ENCODE measurements at places on chromosomes 13 and 19. TPM values are rescaled to one million over a fixed set of nuclear protein-coding genes. Genes with fewer than 3 reads are reported as not detected.
A peak's percentile ranks its signal among the peaks of the same experiment; 100 is the strongest.

The PSG1 gene
- total RNA-seq: not detected

The OR7D2 gene
- total RNA-seq: not detected

The ZNF229 gene
- 0.41 TPM for total RNA-seq

The NLRP5 gene
- total RNA-seq: not detected

The SMAD9 gene
- total RNA-seq: not detected

GRCh38 chr19:35225951-35226350 lies 2.6 kb downstream of the FAM187B start:
- DNase-seq: peak; percentile 18

GRCh38 chr19:7492558-7492957 lies 3.7 kb upstream of the PEX11G start:
- DNase-seq: no peak

GRCh38 chr19:3055741-3056416 lies 6.4 kb downstream of the TLE5 start:
- no peak for DNase-seq

- peak; percentile 69 for DNase-seq
These were observed 764 bp downstream of the MIR17HG start for GRCh38 chr13:91347996-91348905.

DNA sequence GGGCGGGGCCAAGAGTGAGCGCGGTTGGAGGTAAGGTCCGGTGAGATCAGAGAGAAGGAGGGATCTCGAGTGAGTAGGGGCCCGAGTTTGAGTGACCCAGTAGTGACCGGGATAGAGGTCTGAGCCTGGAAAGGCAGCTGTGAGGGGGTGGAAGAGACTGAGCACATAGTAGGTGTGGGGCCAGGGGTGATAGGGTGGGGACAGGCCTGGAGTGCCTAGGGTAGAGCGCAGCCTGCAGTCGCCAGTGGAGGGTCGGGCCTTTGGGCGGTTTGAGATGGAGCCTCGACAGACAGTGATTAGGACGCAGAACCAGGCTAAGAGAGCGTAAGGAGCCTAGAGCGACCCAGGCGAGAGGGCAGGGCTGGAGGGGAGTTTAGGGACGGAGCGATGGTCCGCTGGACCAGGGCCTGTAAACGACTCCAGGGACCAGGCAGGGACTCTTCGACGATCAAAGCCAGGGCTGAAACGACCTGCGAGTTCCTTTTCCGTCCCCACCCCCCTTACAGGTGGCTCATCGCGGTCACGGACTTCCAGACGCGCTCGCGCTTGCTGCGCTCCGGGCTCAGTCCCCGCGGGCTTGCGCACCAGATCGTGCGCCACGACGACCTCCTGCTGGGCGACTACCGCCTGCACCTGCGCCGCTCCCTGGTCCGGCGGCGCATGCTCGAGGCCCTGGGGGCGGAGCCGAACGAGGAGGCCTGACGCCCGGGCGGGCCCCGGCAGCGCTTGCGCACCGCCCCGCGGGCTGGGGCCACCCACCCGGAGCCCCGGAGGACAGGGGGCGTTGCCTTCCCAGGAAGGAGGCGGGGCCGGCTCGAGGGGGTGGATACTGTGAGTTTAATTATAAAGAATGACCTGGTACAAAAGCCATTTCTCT lies 9.4 kb downstream of the C19orf81 start:
- DNase-seq: peak; percentile 62

- peak; percentile 78 for DNase-seq
These were observed 1.1 kb downstream of the PDE4A start for GRCh38 chr19:10421240-10422045.

DNA sequence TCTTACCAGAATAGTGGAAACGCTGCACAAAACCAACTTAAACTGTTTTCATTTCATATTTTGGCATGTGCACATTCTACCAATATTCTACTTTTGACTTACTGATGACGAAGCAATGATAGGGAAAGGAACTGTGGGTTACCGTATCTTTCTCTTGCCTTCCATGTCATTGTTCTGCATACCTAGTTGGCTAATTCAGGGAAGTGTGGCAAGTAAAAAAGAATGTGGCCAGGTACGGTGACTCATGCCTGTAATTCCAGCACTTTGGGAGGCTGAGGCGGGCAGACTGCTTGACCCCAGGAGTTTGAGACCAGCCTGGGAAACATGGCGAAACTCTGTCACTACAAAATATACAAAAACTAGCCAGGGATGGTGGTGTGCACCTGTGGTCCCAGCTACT lies 108.2 kb downstream of the SIPA1L3 start:
- DNase-seq: no peak

GRCh38 chr13:59689057-59689456 lies 474.7 kb downstream of the DIAPH3 start:
- DNase-seq: no peak

GRCh38 chr13:91312324-91312723 lies 35.2 kb upstream of the MIR17HG start:
- DNase-seq: no peak

GRCh38 chr13:75422028-75422427 lies 59.9 kb downstream of the TBC1D4 start:
- DNase-seq: no peak

GRCh38 chr19:53290758-53291549 lies 23.4 kb upstream of the VN1R4 start:
- no peak for DNase-seq

DNA sequence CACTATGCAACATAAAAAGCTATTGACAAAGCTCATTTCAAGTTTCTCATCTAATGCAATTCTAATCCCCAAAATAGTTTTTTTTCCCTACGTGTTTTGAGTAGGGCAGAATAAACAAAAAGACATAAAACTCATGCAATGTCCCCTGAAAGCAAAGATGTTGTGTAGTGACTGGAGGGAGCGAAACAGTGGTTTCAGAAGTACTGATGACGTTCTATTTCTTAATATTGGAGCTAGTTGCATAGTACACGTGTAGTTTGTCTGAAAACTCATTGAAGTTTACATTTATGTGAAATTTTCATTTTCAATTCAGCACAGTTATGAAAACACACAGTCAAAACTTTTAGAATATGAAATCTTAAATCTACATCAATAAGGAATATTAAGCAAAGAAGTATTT lies 31.6 kb downstream of the USP12 start:
- DNase-seq: no peak

GRCh38 chr19:16586991-16587832 lies 15.0 kb upstream of the SLC35E1 start:
- DNase-seq: peak; percentile 76

DNA sequence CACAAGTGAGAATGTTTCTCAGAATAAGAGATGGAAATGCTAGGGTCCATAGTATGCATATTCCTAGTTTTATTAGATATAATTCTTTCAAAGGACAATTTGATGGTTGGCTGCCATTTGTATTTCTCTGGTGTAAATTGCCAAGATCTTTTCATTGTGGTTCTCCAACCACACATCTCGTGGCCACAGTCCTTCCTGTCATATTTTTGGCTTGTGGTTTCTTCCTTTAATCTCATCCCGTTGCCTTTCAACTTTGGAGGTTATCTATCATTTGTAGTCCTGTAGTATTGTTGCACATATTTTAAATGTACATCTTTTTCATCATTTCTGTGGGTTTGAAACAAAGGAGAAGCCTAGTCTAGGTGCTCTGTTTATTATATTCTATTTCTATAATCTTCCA lies 61.2 kb downstream of the WASF3 start:
- no peak for DNase-seq

- no peak for DNase-seq
These were observed 53.0 kb downstream of the LRCH1 start for GRCh38 chr13:46605825-46606554.

GRCh38 chr13:80605716-80606115 lies 264.8 kb upstream of the SPRY2 start:
- DNase-seq: no peak

GRCh38 chr19:45798995-45799517 lies 6.4 kb upstream of the DMWD start:
- peak; percentile 64 for DNase-seq

Measured in activated CD8-positive, alpha-beta memory T cell treated with anti-CD3 and anti-CD28 coated beads, Interleukin-2, amount 10 ng/mL, durations not matched to agents 7 days and 5 days (primary cell).